Kidney (tissue), 22 donors: ENCODE measurements at places on chromosomes 16 and 17. TPM values are rescaled to one million over a fixed set of nuclear protein-coding genes. Genes with fewer than 3 reads are reported as not detected.

Gene C17orf58
- polyA plus RNA-seq, result 10.0 TPM

Gene TEPSIN
- polyA plus RNA-seq, result 13.9 TPM

Gene TNP2
- polyA plus RNA-seq, result not detected

Gene GPR179
- polyA plus RNA-seq, result not detected

Gene CHMP6
- 34.1 TPM for polyA plus RNA-seq

Gene MYLK3
- polyA plus RNA-seq, result 1.5 TPM
